ENCODE measurements at places on chromosomes 5 and 9.

DNA sequence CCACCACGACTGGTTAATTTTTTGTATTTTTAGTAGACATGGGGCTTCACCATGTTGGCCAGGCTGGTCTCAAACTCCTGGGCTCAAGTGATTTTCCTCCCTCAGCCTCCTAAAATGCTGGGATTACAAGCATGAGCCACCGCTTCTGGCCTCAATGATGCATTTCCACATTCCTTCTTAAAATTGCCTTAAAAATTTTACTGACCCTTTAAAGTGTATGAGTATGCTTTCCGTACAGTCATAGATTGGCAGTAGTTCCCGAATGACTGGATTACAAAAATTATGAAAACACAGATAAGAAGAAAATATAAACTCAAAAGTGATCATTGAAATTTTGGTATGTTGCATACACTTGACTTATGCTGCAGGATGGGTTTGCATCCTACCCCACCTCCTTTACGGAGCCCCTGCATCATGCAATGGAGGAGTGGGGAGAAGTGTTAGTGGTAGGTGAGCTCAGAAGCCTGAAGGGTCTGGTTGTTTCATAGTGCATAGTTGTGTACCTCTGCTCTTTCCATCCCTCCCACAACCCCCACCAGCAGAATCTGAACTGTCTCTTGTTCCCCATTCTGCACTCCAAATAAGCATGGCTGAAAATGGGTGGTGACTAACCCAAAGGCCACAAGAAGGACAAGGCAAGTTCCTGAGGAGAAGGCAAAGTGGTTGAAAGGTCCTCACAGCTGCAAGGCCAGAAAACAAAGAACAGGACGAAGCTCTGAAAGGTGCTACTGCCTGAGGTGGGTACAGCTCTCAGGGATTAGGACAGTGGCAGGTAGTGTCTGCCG, 26.8 kb downstream of the ANKRD55 start:
- DNase-seq, result no peak

DNA sequence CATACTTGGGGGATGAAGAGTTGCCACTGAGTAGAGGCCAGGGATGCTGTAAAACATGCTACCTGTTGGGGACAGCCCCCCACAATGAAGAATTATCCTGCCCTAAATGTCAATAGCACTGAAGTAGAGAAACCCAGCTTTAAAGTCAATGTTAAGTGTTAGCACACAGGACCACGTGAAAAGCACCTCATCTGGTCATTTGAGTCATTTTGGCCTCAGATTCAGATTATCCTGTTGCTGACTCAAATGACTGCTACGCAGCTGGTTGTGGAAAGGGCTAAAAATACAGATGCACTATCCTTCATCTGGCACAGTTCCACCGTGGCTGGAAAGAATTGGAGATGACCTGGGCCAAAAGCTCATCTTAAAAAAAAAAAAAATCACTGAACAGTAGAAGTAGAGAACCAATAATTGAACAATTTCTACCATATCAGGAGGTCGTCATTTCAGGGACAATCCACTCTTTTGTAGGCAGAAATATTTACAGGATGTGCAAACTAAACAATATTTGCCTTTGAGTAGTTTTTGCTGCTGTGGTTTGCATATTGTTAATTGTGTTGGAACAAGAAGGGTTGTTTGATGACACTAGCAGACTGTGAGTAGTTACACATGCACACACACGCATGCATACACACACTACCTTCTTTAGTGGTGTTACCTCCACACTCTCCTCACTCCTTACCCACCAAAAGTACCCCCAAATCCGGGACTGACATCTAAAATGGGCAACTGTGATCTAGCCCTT, 195.3 kb upstream of the KLF9 start:
- no peak for DNase-seq

- no peak for DNase-seq
Observed at GRCh38 chr5:131264451-131265099, 722 bp downstream of the CDC42SE2 start.

DNA sequence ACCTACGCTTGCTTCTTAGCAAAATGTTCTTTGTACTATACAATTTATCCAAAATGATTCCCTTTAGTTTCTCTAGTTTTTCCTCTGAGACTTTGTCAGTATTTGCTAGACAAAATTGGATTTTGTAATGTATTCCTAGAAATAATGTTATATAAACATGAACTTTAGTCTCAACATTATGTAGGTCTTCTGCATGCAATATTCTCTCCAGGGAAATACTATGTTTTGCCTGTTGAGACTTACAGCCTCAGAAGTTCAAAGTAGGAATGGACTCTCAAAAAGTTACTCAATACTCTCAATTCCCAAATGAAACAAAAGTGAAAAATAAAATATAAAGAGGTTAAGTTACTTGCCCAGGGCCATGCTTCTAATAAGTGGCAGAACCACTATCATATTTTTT, 24.8 kb upstream of the SMC2 start:
- no peak for DNase-seq

DNA sequence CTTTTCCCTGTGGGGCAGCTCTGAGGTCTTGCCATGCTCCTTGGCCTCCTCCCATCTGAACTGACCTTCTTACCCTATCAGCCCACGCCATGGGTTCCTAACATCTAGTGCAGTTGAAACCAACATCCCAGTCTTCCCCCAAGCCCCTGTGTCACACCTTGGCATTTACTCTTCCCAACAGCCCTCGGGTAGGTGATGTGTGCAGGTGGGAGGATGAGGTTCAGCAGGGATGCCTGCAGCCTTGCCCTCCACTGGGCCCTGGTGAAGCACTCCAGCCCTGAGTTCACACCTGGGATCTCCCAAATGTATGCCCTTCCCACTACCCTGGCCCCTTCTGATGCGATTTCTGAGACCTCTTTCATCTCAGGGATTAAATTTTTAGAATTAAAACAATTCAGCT, 15.5 kb downstream of the IRX2 start:
- no peak for DNase-seq

- no peak for DNase-seq
Observed at GRCh38 chr9:32783168-32783891, at the start of gene TMEM215. TMEM215 (plus strand) TSS chr9:32783540; CDS start chr9:32784184, 644 bp downstream.

DNA sequence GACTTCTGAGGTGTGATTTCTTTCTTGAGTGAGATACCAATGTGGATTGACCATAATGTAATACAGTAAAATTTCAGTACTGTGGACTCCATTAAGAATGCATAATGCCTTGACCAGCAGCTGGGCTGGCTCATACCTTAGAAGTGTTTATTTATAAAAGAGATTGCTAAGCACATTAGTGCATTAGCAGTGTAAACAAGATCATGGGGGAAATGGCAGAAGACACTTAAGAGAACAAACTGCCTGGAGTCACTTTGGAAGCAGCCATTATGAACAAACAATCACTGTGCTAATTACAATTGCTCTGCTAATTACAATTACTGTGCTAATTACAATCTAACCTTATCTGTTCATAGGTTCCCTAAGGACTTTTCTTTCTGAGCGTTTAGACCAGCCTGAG, 104.2 kb downstream of the TRIM32 start:
- no peak for DNase-seq

DNA sequence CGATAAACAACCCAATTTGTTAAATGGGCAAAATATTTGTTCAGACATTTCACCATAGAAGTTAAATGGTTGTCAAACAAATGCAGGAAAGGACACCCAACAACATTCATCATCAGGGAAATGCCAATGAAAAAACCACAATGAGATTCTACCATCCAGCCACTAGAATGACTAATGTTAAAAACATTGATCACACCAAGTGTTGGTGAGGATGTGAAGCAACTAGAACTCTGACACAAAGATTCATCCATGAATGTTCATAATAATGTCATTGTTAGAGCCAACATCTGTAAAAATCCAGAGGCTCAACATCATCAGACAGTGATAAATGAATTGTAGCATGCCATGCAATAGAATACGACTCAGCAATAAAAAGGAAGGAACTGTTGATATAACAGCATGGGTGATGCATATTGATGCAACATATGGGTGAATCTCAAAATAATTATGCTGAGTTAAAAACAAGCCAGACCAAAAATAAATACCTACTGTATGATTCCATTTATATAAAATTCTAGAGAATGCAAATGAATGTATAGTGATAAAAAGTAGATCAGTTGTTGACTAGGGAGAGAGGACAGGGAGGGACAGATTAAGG, 55.9 kb upstream of the UNC5A start:
- no peak for DNase-seq

- no peak for DNase-seq
Observed at GRCh38 chr5:153880106-153880505, 158.6 kb downstream of the FAM114A2 start.

DNA sequence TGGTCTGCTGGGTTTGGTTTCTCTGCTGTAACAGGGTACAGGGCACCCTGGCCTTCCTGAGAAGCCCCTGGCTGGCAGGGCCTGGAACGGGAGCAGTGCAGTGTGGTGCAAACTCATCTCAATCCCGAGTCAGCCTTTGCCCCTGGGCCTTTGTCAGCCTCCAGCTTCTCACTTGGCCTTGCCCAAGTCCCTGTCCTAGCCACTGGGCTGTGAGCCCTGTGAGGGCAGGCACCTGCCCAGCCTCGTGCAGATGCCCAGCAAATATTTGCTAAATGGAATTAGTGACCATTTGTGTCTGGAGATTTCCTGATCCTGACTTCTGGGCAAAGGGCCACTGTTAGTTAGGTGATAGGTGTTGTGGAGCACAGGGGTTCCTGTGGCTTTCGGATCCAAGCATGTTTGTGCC, 13.0 kb downstream of the RGS3 start:
- no peak for DNase-seq

All from anterior cingulate cortex (tissue), 58 donors.